ENCODE measurements at places on chromosomes 11 and 22.
A peak's percentile ranks its signal among the peaks of the same experiment; 100 is the strongest.

GRCh38 chr22:19844377-19845053 is 10.2 kb downstream of the GNB1L start:
- no peak for DNase-seq
- H3K36me3 ChIP-seq = no peaks in the 10 kb centered on the region
- no peak overlapping the region for H3K4me3 ChIP-seq
- no peak overlapping the region for H3K27ac ChIP-seq
- no peaks in the 10 kb centered on the region for H3K27me3 ChIP-seq

GRCh38 chr11:126477535-126478305 is 122.2 kb downstream of the ST3GAL4 start:
- H3K36me3 ChIP-seq = no peaks in the 10 kb centered on the region
- no peak overlapping the region for H3K4me3 ChIP-seq
- no peak for DNase-seq
- no peak overlapping the region for H3K27ac ChIP-seq
- peaks cover 2% of the 10 kb centered on the region for H3K4me1 ChIP-seq

- H3K27me3 ChIP-seq = no peaks in the 10 kb centered on the region
- no peak overlapping the region for H3K27ac ChIP-seq
- no peaks in the 10 kb centered on the region for H3K4me1 ChIP-seq
Measured at GRCh38 chr11:68414496-68415221, 45.9 kb upstream of the PPP6R3 start.

DNA sequence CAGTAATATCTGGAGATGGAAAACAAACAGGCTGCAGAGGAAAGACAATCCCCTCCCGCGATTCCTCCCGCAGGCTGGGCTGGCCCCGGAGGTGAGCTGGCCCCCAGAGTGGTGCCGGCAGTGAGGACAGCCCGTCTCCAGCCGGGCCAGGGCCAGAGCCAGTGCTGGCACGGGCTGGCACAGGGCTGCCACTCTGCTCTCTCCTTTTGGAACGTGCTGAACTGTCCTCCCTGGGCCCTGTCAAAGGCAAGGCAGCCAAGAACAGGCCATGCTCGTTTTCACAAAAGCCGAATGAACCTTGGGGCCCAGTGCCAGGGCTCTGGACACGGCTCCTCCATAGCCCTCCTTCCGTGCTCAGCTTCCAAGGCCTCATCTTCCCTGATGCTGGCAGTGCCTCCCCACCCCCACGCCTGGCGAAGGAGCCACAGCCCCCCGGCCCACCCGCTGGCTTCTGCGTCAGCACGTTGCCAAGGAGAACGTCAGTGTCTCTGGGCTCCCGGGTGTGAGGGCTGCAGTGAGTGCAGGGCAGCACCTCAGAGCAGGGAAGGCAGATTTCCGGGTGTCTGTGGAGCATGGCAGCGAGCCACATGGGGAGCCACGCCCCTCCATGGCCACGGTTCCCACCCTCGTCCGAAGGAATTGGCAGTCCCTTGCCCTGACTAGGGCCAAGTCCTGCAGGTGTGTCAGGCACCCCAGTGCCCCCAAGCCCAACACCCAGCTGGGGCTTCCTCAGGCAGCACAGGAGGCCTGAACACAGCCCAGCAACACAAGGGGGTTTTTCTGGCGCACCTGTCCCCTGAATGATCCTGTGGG is 28.6 kb downstream of the GNAZ start:
- no peak for DNase-seq
- H3K27me3 ChIP-seq = no peaks in the 10 kb centered on the region
- no peaks in the 10 kb centered on the region for H3K4me1 ChIP-seq
- H3K27ac ChIP-seq = no peak overlapping the region
- no peak overlapping the region for H3K4me3 ChIP-seq
- no peaks in the 10 kb centered on the region for H3K36me3 ChIP-seq

- peaks cover 18% of the 10 kb centered on the region for H3K27me3 ChIP-seq
- H3K4me3 ChIP-seq = no peak overlapping the region
- no peaks in the 10 kb centered on the region for H3K36me3 ChIP-seq
- H3K4me1 ChIP-seq = peaks cover 8% of the 10 kb centered on the region
Measured at GRCh38 chr22:46049726-46050450, 72.9 kb upstream of the WNT7B start.

- peaks cover 14% of the 10 kb centered on the region for H3K36me3 ChIP-seq
- no peaks in the 10 kb centered on the region for H3K27me3 ChIP-seq
- no peaks in the 10 kb centered on the region for H3K4me1 ChIP-seq
- H3K27ac ChIP-seq = no peak overlapping the region
- DNase-seq = peak; percentile 90
- H3K4me3 ChIP-seq = no peak overlapping the region
Measured at GRCh38 chr22:26461188-26461810, 22.3 kb downstream of the HPS4 start.

DNA sequence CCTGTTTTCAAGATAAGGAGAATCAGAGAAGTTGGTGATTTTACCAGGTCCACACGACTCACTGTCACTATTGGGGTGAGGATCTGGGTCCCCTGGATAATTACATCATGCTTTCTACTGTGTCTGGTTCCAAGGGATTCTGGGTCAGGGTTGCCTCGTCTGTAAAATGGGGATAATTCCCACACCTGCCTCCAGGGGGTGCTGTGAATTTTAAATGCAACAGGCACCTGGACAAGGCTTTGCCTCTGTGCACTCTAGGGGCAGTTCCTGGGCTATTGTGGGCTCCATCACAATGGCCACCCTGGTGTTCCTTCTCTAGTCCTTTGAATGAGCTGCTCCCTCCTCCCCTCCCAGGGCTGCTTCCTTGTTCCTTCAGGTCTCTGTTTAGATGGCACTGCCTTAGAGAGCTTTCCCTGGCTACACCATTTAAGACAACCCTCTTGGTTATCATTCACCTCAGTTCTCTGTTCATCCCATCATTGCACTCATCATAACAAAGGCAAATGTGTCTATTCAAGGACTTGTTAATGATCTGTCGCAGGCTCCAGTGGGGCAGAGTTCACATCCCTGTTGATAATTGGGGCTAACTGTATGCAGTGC is 178.6 kb downstream of the MIAT start:
- peaks cover 8% of the 10 kb centered on the region for H3K4me1 ChIP-seq
- H3K4me3 ChIP-seq = no peak overlapping the region
- DNase-seq = peak; percentile 78
- no peaks in the 10 kb centered on the region for H3K27me3 ChIP-seq
- H3K27ac ChIP-seq = no peak overlapping the region

DNA sequence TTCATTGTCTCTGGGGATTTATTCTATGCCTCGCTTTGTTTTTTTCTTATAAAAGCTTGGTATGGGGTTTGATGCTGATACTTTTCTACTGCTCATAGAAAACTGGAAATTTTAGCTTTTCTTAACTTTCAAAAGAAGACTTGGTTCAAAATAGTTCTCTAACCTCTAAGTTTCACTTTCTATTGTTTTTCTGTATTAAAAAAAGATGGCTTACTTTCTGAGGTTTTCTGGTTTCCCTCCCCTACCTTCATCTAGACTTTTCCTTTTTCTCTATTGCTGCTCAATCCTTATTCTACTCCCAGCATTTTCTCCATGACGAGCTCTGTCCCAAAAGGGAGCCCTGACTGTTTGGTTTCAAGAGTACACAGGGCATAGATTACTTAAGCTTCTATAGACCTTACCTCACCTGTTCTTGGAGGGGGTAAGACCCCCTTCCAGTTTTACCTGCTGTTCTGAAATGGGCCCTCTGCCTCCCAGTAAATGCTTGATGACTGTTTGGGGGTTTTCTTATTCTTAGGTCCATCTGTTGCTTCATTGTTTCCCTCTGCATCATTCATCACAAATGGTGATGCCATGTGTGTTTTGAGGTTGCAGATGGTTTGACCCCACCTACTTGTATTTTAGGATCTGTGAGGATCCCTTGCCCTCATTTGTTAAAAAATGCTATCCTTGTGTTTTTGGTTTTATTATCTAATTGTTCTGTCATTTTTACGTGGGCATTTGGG is 29.5 kb downstream of the DNHD1 start:
- no peak for DNase-seq
- H3K27me3 ChIP-seq = no peaks in the 10 kb centered on the region
- H3K4me1 ChIP-seq = no peaks in the 10 kb centered on the region
- H3K36me3 ChIP-seq = no peaks in the 10 kb centered on the region
- H3K27ac ChIP-seq = no peak overlapping the region

GRCh38 chr11:46914363-46914762 is 4.0 kb downstream of the LRP4 start:
- H3K36me3 ChIP-seq = no peaks in the 10 kb centered on the region
- DNase-seq = no peak
- H3K27ac ChIP-seq = no peak overlapping the region
- no peaks in the 10 kb centered on the region for H3K27me3 ChIP-seq
- H3K4me3 ChIP-seq = no peak overlapping the region
- peaks cover 18% of the 10 kb centered on the region for H3K4me1 ChIP-seq

GRCh38 chr11:84465040-84465439 is 1162.1 kb downstream of the DLG2 start:
- H3K4me1 ChIP-seq = no peaks in the 10 kb centered on the region
- H3K27me3 ChIP-seq = no peaks in the 10 kb centered on the region
- DNase-seq = no peak
- H3K4me3 ChIP-seq = no peak overlapping the region

DNA sequence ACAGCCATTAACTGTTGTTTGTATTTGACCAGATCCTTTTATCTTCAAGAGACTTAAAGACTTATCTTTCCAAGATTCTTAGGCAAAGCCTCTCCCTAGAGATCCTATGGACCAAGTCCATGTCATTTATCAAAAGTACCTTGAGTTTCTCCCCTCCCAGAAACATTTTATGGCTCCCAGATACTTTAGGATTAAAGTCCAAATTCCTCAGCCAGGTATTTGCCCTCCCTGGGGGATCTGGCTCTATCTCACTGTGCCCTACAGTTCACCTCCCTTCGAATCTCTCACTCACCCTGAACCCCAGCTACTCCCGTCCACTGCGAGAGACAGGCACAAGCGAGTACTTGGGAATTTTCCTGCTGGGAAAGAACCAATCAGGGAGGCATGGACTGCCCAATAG is 11.9 kb downstream of the MS4A8 start:
- H3K27ac ChIP-seq = no peak overlapping the region
- no peak overlapping the region for H3K4me3 ChIP-seq
- H3K27me3 ChIP-seq = no peaks in the 10 kb centered on the region

GRCh38 chr11:61157743-61158142 is 3.5 kb downstream of the VPS37C start:
- H3K27me3 ChIP-seq = no peaks in the 10 kb centered on the region
- no peak overlapping the region for H3K27ac ChIP-seq
- peaks cover 4% of the 10 kb centered on the region for H3K4me1 ChIP-seq
- no peak for DNase-seq

DNA sequence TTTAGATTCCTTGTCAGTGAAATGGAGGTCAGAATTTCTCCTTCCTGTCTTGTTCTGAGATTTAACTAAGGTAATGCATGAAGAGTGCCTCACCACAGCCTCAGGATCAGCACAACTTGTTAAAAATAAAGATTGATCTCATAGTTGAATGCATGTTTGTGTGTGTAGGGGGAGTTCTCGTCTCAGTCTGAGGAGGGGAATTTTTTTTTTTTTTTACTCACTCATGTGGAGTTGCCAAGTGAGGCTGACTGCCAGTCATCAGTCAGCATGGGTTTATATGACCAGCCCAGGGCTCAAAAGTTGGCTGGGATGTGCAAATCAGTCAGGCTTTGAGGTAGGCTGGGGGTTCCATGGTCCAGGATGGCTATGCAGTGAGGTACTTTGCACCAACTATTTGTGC is 113.2 kb downstream of the FANCF start:
- H3K36me3 ChIP-seq = no peaks in the 10 kb centered on the region
- DNase-seq = no peak
- H3K4me1 ChIP-seq = no peaks in the 10 kb centered on the region
- no peak overlapping the region for H3K27ac ChIP-seq

- DNase-seq = no peak
- no peaks in the 10 kb centered on the region for H3K27me3 ChIP-seq
- H3K27ac ChIP-seq = no peak overlapping the region
- H3K36me3 ChIP-seq = no peaks in the 10 kb centered on the region
Measured at GRCh38 chr11:33557201-33557600, 143.4 kb downstream of the C11orf91 start.

DNA sequence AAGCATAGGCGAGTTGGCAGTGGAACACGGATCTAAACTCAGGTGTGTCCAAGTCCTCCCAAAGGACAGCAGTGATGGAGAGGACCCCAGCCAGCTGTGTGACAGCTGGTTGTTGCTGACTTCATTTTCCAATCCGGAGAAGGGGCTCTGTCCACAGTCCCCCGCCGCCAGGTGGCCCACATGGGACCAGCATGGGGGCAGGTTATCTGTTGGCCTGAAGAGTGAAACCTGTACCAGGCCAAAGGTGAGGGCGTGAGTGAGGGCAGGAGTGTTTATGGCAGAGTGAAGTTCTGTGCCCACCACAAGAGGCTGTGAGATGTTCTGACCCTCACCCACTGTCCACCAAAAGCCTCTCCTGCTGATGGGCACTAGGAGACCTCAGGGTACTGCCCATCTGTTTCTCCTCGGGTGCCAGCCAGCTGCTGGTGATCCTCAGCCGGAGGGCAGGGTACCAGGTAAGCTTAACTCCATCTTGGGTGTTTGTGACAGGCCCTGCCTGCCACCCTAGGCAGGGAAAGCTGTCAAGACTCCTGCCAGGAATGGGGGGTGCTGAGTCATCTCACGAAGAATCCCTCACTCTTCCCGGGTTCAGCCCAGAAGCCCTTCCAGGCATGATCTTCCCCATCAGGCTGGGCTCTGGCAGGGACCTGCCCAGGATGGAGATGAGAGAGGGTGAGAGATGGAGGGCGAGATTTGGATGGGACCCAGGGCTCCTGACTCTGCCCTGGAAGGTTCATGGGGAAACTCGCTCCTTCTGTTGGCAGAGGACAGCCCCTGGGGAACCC is 15.5 kb upstream of the TAB1 start:
- no peak overlapping the region for H3K4me3 ChIP-seq
- H3K27me3 ChIP-seq = peaks cover 5% of the 10 kb centered on the region
- H3K27ac ChIP-seq = no peak overlapping the region
- H3K4me1 ChIP-seq = no peaks in the 10 kb centered on the region
- no peaks in the 10 kb centered on the region for H3K36me3 ChIP-seq

- no peak overlapping the region for H3K27ac ChIP-seq
- DNase-seq = no peak
- H3K27me3 ChIP-seq = peaks cover 31% of the 10 kb centered on the region
- H3K36me3 ChIP-seq = peaks cover 10% of the 10 kb centered on the region
- no peak overlapping the region for H3K4me3 ChIP-seq
Measured at GRCh38 chr11:2651054-2651617, 48.7 kb downstream of the KCNQ1OT1 start.

GRCh38 chr22:35530700-35531099 is 9.9 kb upstream of the RASD2 start:
- H3K27ac ChIP-seq = no peak overlapping the region
- peaks cover 7% of the 10 kb centered on the region for H3K4me1 ChIP-seq
- no peak for DNase-seq
- H3K36me3 ChIP-seq = no peaks in the 10 kb centered on the region
- H3K27me3 ChIP-seq = no peaks in the 10 kb centered on the region

- DNase-seq = no peak
- no peaks in the 10 kb centered on the region for H3K27me3 ChIP-seq
- no peak overlapping the region for H3K4me3 ChIP-seq
- H3K27ac ChIP-seq = no peak overlapping the region
Measured at GRCh38 chr11:1618231-1618630, 3.7 kb downstream of the KRTAP5-4 start.

- no peak for DNase-seq
- no peaks in the 10 kb centered on the region for H3K27me3 ChIP-seq
- no peak overlapping the region for H3K27ac ChIP-seq
- no peaks in the 10 kb centered on the region for H3K36me3 ChIP-seq
- H3K4me3 ChIP-seq = no peak overlapping the region
Measured at GRCh38 chr22:49656291-49656851, 171.3 kb downstream of the BRD1 start.

GRCh38 chr11:13661074-13661623 is 7.3 kb upstream of the FAR1 start:
- no peaks in the 10 kb centered on the region for H3K27me3 ChIP-seq
- H3K27ac ChIP-seq = no peak overlapping the region
- no peak for DNase-seq
- no peaks in the 10 kb centered on the region for H3K36me3 ChIP-seq
- H3K4me3 ChIP-seq = no peak overlapping the region

GRCh38 chr11:18449251-18449650 is 6.4 kb upstream of the LDHAL6A start:
- no peaks in the 10 kb centered on the region for H3K27me3 ChIP-seq
- no peak for DNase-seq
- H3K27ac ChIP-seq = no peak overlapping the region
- H3K36me3 ChIP-seq = no peaks in the 10 kb centered on the region
- no peaks in the 10 kb centered on the region for H3K4me1 ChIP-seq

Measured in H1 (cell line).